ENCODE measurements at places on chromosomes 11 and 22.

- peak; percentile 38 for DNase-seq
These were observed 76.0 kb downstream of the CWC15 start for GRCh38 chr11:94897330-94897768.

- DNase-seq = no peak
These were observed 39.7 kb upstream of the ZNRF3 start for GRCh38 chr22:28843633-28844032.

DNA sequence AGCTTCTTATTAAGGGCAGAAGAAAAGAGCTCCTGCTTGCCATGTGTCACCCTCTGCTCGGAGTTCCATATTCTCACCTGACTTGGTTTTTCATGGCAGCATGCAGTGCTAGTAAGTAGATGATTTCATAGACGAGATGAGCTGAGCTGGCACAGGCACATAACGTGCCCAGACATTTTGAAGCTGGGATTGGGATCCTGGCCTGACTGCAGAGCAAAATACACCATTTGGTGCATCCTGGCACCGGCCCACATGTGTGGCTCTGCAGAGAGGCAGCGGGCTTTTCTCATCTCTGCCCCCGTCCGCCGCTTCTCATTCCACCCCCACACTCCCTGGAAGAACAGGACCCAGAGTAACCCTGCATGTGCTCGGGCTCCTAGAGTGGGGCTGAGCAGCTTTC, 24.8 kb downstream of the FAM118A start:
- no peak for DNase-seq

DNA sequence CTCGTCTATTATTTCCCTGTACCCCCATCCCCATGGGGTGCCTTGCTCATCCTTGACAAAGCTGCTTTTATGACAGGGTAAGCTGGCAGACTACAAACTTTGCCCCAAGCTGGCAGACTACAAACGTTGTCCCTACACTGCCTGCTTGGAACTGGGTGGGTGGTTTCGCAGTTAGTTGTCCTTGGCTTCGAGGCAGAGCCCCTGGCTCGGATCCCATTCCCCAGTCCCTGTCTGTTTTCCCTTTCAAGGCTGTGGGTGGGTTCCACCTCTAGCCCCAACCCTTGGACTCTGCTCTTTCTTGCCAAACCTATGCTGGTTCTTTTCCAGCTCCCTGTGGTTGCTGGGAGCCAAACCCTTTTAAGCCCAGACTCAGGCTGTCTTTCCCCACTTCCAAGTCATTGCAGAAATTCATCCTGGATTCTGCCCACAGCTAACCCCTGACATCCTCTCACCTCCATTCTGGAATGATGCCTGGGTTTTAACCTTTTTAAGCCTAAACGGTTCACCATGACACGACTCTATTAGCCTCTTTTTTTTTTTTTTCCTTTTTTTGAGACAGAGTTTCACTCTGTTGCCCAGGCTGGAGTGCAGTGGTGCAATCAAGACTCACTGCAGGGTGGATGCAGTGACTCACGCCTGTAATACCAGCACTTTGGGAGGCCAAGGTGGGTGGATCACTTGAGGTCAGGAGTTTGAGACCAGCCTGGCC, 9.2 kb upstream of the RBM14 start:
- no peak for DNase-seq

GRCh38 chr22:50136581-50137015, 33.9 kb upstream of the PANX2 start:
- no peak for DNase-seq

- DNase-seq = no peak
These were observed 112.0 kb downstream of the SHANK2 start for GRCh38 chr11:71140206-71140919.

DNA sequence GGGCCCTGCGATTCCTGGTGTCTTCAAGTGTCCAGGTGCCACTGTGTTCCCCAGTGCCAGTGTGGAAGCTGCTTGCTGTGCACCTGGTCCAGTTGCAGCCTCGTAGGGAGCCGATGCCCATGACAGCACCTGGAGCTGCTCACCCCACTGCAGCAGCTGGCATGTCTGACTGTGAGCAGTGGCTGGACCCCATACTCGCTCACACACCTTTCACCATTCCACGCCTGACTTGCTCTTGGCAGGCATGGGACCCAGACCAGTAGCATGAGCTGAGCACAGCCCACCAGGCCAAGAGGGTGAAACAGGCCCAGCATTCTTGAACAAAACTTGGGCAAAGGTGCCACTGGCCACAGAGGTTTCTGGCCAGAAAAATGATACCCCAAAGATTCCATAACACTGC, 124.5 kb upstream of the THY1 start:
- no peak for DNase-seq
